GDM1 (cell line): ENCODE measurements at places on chromosomes 12 and 14.

GRCh38 chr12:54588110-54588889, at the start of gene PPP1R1A:
Gene PPP1R1A (minus strand): TSS chr12:54588659. CDS start chr12:54588488, 171 bp downstream.
- DNase-seq: no peak

DNA sequence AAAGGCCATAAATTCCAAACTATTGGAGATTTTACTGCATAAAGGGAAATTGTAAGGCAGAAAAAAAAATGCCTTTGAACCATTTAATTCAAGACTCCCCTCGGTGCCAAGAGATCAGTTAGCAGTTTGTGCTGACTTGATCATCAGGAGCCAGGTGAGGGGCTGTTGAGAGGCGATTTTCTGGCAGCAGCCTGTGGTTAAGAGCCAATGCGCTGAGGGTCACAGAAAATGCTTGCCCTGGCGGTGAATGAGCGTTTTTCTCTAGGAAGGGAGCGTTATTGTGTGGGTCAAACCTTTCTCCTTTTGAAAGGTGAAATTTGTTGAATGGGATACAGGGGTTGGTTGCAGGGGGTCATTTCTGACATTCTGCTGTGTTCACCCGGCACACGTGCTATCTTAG, 4.7 kb downstream of the SRRM4 start:
- no peak for DNase-seq

DNA sequence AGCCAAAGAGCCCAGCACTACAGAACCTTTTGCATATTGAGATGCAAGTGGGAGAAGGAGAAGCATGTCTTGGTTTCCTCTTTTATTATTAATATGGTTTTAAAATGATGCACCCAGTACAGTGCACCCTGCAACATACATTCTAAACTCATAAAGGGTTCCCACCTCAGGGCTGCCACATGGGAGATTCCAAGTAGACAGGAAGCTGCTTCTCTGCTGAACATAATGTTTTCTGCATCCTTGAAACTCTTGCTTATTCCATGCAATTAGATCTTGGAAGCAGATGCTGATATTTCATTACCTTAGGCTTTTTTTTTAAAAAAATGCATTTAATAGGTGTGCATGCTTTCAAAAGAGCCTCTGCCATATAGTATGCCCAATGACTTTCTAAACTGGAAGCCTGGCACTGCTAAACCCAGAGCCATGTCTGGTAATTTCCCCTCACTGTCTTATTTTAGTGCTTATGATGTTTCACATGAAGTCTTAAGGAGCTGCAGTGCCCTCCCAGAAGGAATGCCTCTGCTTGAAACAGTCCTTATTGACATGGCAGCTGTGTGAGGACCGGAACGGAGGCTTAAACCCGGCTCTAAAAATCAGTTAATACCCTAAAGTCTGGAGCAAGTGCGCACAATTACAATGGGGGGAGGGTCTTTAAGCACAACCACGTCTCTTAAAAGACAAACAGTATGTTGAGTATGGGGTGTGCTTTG, 2.0 kb upstream of the SIX1 start:
- DNase-seq: no peak

- DNase-seq: no peak
These were observed 51.0 kb downstream of the NFKBIA start for GRCh38 chr14:35353409-35354172.

- no peak for DNase-seq
These were observed 126.8 kb upstream of the MAP1LC3B2 start for GRCh38 chr12:116432314-116432750.

- DNase-seq: no peak
These were observed 53.2 kb downstream of the RPAP3 start for GRCh38 chr12:47652521-47653234.

DNA sequence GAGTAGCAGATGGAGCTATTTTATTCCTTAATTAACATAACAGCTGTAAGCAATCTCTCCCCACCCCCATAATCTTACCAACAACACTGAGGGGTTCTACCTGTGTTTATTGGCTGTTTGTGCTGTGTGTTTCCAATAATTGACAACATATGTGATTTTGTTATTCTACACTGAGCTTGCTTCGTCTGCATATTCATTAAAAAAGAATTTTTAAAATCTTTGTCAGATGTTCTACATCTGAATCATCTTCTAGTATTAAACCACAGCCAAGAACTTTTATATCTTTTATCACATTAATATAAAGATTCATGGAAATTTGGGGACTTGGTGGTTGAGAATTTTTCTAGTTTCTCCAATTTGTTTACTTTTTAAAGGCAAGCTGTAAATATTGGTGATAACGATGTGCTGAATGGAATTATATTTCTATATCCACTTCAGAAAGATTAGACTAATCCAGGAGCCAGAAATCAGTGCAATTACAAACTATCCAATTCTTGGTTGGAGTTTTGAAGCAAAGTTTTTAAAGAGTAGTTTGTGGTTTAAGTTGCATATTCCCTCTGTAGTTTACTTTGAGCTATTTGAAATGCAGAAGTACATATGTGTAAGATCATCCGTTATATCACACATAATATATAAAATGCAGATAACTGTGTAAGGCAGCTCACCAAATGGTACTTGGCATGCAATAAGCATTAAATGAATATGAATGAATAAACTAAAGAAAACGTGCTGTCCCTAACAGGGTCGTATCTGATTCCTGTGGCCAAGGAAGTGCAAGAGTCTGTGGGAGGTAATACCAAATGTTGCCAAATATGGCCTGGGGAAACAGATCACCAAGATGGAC, 206.9 kb downstream of the PELI2 start:
- no peak for DNase-seq

GRCh38 chr14:54985156-54985555, 41.7 kb downstream of the WDHD1 start:
- DNase-seq: no peak

- no peak for DNase-seq
These were observed 23.5 kb downstream of the BHLHE41 start for GRCh38 chr12:26101350-26101734.

DNA sequence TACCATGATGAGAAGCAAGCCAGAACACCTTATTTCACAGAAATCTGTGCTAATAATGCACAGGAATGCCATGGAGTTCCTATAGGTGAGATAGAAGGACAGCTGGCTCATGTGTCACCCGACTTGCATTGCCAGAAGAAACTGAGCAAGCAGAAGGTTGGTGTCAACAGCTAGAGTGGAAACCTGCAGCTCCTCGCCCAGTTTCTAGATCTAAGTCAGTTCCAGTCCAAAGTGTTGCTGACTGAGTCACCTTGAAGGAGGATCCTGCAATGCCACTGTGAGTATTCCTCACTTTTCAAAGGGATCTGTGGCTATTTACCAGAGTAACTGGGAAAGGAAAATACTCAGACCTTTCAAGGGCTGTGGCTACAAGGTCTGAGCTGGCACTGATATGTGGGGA, 17.1 kb downstream of the CDKL1 start:
- no peak for DNase-seq

GRCh38 chr12:121911824-121912585, 6.4 kb upstream of the CFAP251 start:
- DNase-seq: no peak

GRCh38 chr14:32559048-32559447, 229.9 kb downstream of the AKAP6 start:
- no peak for DNase-seq

- DNase-seq: no peak
These were observed 94.6 kb downstream of the KCNA5 start for GRCh38 chr12:5138256-5138655.

DNA sequence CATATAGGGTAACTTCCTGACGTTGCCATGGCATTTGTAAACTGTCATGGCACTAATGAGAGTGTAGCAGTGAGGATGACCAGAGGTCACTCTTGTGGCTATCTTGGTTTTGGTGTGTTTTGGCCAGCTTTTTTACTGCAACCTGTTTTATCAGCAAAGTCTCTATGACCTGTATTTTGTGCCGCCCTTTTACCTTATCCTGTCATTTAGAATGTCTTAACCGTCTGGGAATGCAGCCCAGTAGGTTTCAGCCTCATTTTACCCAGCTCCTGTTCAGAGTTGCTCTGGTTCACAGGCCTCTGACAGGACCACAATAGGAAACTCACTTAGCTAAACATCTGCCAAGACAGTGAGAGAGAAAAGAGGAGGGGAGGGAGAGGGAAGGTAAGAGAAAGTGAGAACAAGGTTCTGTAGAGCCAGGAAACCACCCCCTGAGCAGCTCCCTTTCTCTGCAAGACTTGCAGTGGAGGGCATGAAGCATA, 64.8 kb upstream of the PLEKHG3 start:
- no peak for DNase-seq
